ENCODE measurements at places on chromosomes 2 and 18.

DNA sequence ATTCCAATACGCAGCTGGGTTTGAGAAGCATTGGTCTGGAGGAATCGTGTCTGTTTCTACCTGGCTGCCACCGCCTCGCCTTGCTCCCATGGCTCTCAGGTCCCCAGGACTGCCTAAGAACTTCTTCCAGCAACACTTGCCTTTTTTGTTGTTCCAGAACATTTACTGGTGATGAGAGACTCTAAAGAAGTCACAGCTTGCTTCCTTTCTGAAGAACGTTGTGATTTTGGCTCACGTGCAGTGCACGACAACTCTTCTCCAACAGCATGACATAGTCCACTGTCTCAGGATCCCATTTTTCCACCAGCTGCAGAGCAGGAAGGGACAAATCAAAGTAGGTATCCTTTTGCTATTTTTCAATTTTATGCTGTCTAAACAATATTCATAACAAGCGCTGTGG is 940.9 kb downstream of the SLC4A3 start:
- H3K27ac ChIP-seq, result no peak overlapping the region
- no peaks in the 10 kb centered on the region for H3K4me1 ChIP-seq
- H3K36me3 ChIP-seq, result no peaks in the 10 kb centered on the region
- H3K27me3 ChIP-seq, result no peaks in the 10 kb centered on the region
- DNase-seq, result no peak

DNA sequence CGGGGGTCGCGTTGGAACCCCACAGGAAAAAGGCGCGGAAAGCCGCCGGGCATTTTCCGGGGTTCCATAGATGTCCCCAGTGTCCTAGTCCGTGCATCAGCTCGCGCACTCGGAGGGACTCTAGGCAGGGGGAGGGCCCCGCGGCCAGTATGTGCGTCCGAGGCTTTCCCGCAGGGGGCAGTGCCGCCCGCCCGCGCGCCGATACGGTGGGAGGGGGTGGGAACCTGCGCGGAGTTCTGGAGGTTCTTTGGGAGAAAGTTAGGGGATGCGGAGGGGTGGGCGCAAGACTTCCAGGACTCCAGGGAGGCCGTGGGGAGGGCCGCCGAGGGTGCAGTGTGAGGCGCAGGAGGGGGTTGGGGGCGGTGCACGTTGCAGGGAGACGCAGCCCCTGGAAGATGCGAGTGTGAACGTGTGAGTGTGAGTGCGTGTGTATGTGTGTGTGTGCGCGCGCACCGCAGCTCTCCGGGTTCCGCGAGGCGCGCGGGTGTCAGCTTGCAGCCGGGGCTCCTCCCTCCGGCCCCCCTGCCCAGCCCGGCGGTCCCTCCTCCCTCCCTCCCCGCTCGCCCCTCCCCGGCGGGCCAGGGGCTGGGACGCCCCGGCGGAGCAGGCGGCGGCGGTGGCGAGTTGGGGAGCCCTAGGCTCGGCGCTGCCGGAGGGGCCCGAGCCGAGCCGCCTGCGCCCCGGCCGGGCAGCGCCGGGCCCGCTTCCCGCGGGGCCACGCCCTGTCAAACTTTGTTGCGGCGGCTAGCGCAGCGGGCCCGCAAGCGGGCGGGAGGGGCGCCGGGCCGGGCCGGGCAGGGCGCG is at the start of gene TCF7L1:
TSS of gene TCF7L1 (plus strand) at position 559 of the 804 bp plus-strand sequence. CDS start 293 bp downstream, outside the sequence.
- no peaks in the 10 kb centered on the region for H3K36me3 ChIP-seq
- peaks cover 25% of the 10 kb centered on the region for H3K27me3 ChIP-seq
- DNase-seq, result peak; percentile 5
- H3K4me3 ChIP-seq, result peak within 1 kb of the TSS; percentile 48
- no peak within 1 kb of the TSS for H3K27ac ChIP-seq

- H3K27me3 ChIP-seq, result no peaks in the 10 kb centered on the region
- DNase-seq, result no peak
- no peak overlapping the region for H3K27ac ChIP-seq
- no peaks in the 10 kb centered on the region for H3K4me1 ChIP-seq
- H3K4me3 ChIP-seq, result no peak overlapping the region
- H3K36me3 ChIP-seq, result no peaks in the 10 kb centered on the region
These were observed 172.2 kb downstream of the DPP10 start for GRCh38 chr2:114614592-114614991.

DNA sequence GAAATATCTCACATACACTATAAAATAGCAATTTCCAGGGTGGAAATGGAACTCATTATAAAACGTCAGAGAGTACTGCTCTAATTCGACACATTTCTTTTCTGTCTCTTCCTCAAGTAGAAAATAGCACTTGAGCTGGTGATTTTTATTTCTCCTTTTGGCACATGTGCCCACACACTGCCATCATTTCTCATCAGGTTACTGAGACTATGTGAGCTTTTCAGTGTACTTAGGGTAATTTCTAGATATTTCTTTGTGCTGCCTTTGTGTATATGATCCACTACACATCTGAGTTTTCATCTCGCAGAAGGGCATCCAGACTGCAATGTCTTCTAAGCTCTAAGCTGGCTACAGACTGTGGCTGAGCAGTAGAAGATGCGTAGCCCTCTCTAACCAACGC is 62.1 kb upstream of the PGAP1 start:
- no peak overlapping the region for H3K4me3 ChIP-seq
- no peaks in the 10 kb centered on the region for H3K27me3 ChIP-seq
- no peaks in the 10 kb centered on the region for H3K4me1 ChIP-seq
- peaks cover 37% of the 10 kb centered on the region for H3K36me3 ChIP-seq

DNA sequence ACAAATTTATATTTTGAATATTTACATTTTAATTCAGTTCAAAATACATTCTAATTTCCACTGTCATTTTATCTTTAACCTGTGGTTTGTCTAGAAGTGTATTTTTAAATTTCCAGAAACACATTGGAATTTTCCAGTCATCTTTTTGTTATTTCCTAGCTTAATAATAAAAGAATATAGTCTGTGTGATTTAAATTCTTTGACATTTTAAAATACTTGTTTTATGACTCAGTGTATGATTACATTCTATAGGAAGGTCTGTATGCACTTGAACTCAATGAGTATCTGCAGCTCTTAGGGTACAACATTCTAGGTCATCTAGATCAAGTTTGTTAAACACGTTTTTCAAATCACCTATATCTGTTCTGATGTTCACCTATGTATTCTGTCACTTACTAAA is 88.3 kb upstream of the MBOAT2 start:
- H3K4me1 ChIP-seq, result no peaks in the 10 kb centered on the region
- H3K27ac ChIP-seq, result no peak overlapping the region
- DNase-seq, result no peak
- H3K36me3 ChIP-seq, result no peaks in the 10 kb centered on the region

DNA sequence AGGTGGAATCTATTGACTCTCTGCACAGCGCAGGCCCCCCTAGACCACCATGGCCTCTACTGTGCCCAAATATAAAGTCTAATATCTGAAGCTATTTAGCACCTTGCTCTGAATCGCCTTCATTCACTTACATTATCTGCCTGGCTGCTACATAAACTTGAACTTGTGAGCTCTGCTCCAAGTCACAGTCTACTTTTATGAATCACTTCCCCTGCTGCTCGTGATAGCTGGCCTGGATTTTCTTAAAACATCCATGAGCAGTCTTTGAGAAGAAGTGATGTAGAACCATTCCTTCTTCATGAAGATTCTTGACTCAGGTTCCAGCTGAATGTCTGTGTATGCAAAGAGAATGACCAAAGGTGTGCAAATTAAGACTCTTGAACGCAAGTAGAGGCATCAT is 359.5 kb downstream of the RND3 start:
- H3K36me3 ChIP-seq, result no peaks in the 10 kb centered on the region
- no peaks in the 10 kb centered on the region for H3K4me1 ChIP-seq
- no peak for DNase-seq
- H3K27ac ChIP-seq, result no peak overlapping the region

GRCh38 chr2:11307764-11308415 is 36.5 kb downstream of the ROCK2 start:
- DNase-seq, result no peak
- H3K4me3 ChIP-seq, result no peak overlapping the region

DNA sequence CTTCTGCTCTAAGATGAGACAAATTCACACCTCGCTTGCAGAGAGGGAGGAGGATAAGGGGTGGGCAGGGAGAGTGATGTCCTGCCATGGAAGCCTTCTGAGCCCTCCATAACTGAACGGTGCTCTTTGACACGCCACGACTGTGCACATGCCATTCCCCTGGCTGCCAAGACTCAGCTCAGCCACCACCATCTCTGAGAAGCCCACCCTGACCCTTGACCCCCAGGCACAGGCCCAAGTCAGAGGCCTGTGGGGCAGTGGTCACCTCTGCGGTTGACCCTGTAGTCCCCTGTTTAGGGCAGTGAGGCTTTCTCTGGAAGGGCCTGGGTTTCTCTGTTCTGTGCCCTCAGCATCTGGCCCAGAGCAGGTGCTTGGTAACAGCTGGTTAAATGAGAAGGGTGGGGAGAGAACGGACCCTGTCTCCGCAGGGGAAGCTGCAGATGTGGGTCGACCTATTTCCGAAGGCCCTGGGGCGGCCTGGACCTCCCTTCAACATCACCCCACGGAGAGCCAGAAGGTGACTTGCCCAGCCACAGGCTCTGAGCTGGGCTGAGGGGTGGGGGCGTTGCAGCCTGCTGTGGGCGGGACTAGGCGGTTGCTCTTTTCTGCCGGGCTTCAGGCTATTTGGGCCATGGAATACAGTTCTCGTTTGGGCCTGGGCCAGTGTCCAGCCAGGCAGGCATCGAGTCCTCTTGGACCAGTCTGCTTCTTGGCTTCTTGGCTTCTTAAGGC is 215.1 kb downstream of the DYSF start:
- no peak overlapping the region for H3K27ac ChIP-seq
- DNase-seq, result peak; percentile 7
- no peaks in the 10 kb centered on the region for H3K27me3 ChIP-seq
- H3K4me3 ChIP-seq, result no peak overlapping the region
- no peaks in the 10 kb centered on the region for H3K36me3 ChIP-seq
- H3K4me1 ChIP-seq, result no peaks in the 10 kb centered on the region

GRCh38 chr18:3451989-3452749 is 2.2 kb downstream of the TGIF1 start:
- peak; percentile 35 for DNase-seq
- peak overlapping the region; percentile 96 for H3K27ac ChIP-seq
- H3K36me3 ChIP-seq, result peaks cover under 1% of the 10 kb centered on the region
- H3K27me3 ChIP-seq, result no peaks in the 10 kb centered on the region

- H3K27ac ChIP-seq, result peak overlapping the region; percentile 98
- H3K27me3 ChIP-seq, result no peaks in the 10 kb centered on the region
- H3K36me3 ChIP-seq, result no peaks in the 10 kb centered on the region
- peaks cover 67% of the 10 kb centered on the region for H3K4me1 ChIP-seq
These were observed 1.5 kb downstream of the ACTR3 start for GRCh38 chr2:113891265-113891959.

DNA sequence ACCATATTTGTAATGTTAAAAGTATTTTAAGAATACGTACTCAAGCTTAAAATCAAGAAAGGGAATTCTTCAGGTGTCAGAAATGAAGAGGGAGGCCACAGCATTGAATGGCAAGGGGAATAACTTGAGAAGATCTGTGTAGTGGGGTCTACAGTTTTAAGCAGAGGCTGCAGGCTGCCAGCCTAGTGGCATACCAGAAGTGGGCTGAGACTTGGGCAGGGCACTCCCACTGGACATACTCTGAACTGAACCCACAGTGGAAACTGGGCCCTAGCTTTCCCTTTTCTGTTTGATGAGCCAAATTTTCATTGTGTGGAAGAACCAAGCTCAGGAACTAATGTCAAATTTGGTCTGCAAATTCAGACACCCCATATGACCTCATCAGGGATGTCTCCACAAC is 238.8 kb downstream of the PTPRM start:
- no peak overlapping the region for H3K4me3 ChIP-seq
- DNase-seq, result no peak
- H3K4me1 ChIP-seq, result no peaks in the 10 kb centered on the region

GRCh38 chr2:84797271-84797670 is 83.6 kb downstream of the TRABD2A start:
- H3K27me3 ChIP-seq, result no peaks in the 10 kb centered on the region
- no peak overlapping the region for H3K4me3 ChIP-seq
- DNase-seq, result no peak

DNA sequence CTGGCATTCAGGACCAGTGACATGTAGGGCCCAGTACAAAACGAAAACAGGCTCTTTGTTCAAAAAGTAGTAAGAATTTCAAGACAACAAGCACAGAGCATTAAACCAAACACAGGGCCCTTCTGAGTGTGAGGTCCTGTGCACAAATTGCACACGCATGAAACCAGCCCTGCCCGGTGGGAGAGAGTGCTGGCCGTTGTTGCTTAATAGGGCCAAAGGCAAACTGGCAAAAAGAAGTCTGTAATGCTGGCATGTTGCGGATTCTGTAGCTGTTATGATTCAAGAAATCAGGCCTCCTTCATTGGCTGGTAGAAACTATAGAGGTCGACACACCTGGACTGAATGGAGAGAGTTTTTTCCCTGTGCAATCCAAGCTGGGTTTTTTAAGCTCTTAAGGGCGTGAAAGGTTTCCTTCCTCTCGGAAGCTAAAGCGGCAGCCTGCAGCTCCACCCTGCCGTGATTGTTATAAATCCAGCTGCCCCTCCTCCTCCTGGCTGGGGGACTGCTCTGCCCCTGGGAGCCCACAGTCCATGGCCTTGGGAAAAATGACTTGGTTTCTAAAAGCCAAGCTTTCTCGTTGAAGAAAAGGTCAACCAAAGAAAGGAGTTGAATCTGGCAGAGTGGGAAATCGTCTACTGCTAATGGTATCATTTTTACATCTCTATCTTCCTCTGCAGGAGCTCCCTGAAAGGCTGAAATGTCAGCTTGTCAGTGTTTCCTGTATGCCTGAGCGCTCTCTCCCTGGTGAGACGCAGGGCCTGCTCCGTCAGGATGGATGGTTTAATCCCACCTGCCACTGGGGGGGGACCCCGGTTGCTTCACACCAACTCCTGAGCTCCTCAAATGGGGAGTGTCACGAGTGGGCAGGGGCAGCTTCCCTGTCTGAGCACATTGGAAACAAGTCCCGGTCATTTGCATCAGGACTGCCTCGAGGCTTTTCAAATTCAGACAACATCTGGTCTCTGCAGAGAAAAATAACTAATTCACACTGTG is 143.6 kb downstream of the ALPK2 start:
- H3K4me1 ChIP-seq, result no peaks in the 10 kb centered on the region
- DNase-seq, result no peak
- no peaks in the 10 kb centered on the region for H3K36me3 ChIP-seq
- H3K27me3 ChIP-seq, result no peaks in the 10 kb centered on the region
- H3K4me3 ChIP-seq, result no peak overlapping the region
